ENCODE measurements at places on chromosomes 2 and 18.

GRCh38 chr2:165440367-165440766, 29.1 kb upstream of the CSRNP3 start:
- peak; percentile 8 for DNase-seq

DNA sequence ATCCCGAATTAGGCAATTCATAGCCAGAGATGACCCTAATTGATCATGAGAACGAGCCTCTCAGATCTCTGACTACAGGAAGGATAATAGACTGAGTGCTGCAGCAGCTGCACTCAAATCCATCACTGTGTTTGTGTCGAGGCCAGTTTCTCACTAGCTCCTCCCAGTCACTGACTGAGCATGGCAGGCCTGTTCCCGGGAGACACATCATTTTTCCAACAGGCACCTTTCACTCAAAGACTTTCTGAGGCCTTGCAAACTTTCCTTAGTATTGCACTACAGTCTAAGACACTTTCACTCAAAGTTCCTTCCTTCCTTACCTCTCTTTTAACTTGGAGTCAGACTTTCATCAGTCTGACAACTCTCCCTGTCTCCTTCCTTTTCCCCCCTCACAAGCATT, 13.7 kb downstream of the SOS1 start:
- peak; percentile 72 for DNase-seq

DNA sequence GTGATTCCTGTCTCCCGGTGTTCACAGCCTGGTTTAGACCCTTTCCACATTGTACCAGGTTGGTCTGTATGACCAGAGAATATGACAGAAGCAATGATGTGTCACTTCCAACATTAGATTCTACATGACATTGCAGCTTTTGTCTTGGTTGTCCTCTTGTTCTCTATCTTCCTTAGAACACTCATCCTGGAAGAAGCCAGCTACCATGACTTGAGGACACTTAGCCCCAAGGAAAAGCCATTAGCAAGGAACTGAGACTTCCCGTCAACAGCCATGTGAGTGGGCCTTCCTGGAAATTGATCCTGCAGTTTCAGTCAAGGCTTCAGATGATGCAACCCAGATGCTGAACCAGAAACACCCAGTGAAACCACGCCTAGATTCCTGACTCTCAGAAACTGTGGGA, 143.3 kb downstream of the MREG start:
- DNase-seq: no peak

DNA sequence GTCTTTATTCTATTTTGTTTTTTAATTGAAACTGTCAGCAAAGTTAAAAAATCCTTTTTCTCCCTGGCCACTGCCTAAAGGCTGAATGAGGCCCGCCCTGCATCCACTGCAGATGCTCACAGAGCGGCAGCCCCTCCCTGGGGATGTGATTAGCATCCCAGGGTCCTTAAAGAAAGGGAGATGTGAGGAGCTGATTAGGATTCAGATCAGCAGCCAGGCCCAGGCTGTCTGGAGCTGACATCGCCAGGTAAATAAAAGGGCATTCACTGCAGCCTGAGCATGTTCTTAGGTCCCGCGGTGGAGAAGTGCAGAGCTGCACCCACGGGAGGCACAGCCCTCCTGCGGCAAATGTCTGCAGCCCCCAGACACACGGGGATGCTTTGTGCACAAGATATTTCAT, 83.8 kb downstream of the LONRF2 start:
- DNase-seq: no peak

DNA sequence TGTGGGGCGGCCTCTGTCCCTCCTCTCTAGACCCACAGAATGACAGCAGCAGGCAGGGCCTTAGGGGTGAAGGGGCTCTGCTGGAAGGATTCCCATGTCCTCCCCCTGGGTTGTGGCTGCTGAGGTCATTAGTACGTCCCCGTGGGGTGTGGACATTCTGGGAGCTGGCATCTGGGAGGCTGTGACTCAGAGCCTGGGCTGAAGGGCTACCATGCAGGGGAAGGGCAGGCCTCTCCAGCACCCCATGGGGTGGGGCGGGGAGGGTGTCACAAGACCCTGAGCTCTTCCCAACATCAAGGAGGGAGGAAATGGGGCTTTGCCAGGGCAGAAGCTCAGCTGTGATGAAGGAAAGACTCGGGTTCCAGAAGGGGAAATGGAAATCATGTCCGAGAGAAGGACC, 105.8 kb upstream of the SMAD2 start:
- no peak for DNase-seq

GRCh38 chr2:100246163-100247145, 75.8 kb downstream of the LONRF2 start:
- peak; percentile 54 for DNase-seq

GRCh38 chr2:65737452-65738011, 305.1 kb upstream of the SPRED2 start:
- DNase-seq: no peak

DNA sequence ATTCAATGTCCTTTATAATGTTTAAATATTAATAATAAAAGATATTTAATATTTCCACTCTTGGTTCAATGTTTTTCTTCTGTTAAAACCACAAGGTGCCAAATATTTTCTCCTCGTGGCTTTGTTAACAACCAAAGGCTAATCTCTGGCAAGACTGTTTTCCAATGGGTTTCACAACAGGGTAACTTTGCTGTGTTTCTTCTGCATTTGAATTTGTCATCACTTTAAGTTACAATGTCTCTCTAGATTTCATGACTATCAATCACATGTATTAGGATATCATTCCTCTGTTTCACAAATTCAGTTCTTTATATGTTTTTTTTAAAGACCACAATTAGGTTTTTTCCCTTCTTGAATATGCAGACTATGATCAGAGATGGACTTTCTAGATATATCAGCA, 469.8 kb upstream of the ACVR2A start:
- no peak for DNase-seq

GRCh38 chr18:77079954-77080682, 52.5 kb downstream of the MBP start:
- no peak for DNase-seq

DNA sequence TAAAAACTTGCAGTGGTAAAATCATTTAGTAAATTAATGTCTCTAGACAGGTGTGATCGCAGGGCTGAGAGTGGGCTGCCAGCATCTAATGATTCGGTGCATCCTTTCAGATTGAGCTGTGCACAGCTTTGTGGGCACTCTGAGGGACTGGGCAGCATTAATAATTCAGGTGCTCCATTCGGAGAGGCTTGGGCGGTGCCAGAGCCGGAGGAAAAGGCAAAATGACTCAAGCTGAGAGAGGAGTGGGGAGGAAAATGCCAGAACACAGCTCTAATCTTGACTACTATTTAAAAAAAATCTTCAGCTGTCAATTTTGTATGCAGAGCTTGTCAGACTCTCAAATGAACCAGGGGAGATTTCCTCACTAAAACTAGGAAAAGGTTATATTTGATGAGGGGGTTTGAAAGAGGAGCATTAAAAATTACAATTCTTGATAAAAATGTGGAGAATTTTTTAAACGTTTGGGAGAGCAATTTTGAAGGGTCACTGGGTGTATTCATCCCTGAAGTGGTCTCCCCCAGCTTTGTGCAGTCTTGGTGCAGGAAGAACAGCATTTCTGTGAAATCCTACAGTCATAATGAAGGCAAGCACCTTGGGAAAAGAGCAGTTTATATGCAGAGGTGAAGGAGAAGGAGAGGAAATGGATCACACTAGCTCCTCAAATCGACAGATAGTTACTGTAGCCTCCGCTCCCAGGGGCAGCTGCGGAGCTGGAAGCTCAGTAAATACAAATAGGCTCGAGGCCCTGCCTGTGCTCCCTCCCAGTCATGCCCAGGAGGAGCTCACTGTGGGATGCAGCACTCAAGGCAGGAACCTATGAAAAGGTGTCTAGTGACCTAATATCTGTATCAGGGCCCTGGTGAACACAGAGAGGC, 535.4 kb upstream of the RAB6C start:
- DNase-seq: no peak

DNA sequence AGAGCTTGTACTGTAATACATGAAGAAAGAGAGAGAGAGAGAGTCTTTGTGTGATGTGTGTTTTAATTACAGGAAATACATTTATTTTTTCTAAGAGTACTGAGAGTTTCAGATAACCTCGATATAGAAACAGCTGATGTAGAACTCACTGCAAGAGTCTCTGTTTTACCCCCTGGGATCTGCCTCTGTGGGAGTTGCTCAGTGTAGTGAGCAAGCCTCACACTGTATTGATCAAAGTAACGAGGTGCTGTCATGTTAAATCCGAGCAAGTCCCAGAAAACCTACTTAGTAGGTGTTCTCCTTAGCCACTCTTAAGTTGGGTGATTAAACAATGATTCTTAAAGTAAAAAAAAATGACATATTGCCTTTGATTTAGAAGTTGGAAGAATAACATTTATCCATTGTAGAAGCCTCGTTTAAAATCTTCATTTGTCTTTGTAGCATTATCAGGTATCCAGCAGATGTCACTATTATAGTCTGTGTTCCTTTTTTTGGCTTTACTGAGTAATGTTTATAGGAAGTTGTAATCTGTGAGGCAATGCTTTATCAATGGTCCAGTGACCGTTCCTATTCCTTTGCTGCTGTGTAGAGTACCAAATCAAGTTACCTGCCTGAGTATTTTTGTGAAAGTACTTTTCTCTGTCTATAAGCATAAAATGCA, 219.0 kb downstream of the MYO3B start:
- no peak for DNase-seq

- no peak for DNase-seq
Observed at GRCh38 chr18:73232933-73233332, 365.1 kb upstream of the NETO1 start.

- DNase-seq: no peak
Observed at GRCh38 chr2:213015387-213016165, 135.8 kb downstream of the IKZF2 start.

DNA sequence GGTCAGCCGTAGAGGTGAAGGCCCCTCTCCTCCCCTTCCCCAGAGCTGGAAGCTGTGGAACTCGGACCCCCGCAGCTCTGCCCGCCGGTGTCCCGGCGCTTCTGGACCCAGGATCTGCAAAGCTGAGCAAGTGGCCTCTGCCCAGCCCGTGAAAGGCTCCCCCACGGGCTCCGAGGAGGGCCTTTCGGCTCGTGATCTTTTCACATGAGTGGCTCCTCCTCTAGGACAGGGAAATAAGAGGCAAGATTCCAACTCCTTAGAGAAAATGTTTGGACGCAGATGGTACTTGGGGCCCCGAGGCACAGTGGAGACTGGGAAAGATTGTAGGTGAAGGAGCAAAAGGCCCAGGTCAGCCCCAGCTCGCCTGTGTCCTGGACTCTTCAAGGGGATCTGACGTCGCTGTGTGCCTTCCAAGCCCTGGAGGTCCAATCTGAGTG, 48.2 kb upstream of the SP3 start:
- DNase-seq: no peak

GRCh38 chr2:20618468-20618885, 32.4 kb downstream of the HS1BP3 start:
- DNase-seq: no peak

GRCh38 chr18:79720359-79720733, 40.7 kb downstream of the CTDP1 start:
- DNase-seq: no peak

DNA sequence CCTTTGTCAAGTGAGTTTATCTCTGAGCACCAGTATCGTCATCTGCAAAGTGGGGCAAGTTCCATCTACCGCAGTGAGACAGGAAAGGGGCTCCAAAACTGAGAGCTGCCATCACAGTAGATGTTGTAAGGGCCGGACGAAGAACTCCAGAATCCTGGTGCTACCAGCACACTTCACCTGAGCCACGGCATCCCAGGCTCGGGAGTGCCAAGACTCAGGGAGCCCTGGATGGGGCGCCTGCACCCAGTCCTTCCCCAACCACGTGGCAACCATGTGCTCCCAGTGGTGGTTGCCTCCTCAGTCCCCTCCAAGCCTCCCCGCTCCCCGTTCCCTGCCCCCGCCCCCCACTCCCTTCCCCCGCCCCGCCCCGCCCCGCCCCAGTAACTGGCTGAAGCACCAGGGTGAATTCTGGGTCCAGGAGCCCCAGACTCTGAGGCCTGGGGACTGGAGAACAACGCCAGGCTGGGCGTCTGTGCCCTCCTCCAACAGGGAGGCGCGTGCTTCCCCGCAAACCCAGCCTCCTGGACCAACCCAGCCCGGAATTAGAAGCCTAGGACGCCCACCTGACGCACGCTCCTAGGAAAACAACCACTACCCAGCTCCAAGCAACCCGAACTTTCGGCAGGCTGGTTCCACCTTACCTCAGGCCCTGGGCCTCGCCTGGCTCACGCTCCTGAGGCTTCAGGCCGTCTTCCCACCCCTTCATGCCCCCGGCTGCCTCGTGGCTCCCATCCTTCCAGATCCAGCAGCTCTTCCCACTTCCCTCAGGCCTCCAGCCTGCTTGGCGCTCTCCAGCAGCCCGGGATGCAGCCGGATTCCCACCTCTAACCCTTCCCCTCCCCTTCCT, 67.6 kb downstream of the LAMA3 start:
- no peak for DNase-seq

DNA sequence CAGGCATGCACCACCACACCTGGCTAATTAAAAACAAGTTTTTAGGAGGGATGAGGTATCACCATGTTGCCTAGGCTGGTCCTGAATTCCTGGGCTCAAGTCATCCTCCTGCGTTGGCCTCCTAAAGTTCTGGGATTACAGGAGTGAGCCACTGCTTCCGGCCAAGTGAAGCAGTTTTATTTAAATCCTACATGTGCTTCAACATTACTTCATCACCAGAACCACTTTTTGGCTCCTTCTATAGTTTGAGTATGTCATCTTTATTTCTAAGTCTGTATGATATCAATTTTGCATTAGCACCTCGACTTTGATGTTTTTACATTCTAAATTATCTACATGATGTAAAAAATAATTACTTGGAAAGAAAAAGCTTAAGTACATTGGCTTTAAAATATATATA, 144.3 kb downstream of the FMNL2 start:
- DNase-seq: no peak

GRCh38 chr18:63970809-63971205, 926 bp downstream of the SERPINB8 start:
- peak; percentile 33 for DNase-seq

- DNase-seq: no peak
Observed at GRCh38 chr18:22432657-22433137, 15.0 kb upstream of the CTAGE1 start.

GRCh38 chr2:201633661-201634249, 9.5 kb downstream of the TMEM237 start:
- DNase-seq: no peak

DNA sequence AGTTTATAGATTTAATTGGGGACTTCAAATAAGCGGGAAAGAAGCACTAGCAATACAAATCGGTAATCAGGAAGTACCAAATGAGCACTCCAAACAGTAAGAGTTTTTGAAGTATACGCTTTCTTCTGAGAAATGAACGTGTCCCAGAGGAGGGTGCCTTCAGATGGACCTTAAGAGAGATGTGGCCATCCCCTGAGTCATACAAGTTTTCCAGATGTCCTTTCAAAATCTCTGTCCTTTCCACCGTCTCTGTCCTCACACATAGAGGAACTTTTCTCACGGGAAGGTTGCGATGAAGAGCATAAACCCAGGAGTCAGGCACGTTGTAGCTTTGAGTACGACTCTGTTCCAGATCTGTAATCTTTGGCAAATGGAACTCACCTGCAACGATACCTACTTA, 1.7 kb upstream of the SMAD2 start:
- DNase-seq: no peak

GRCh38 chr2:95700519-95700918, 108.7 kb downstream of the TRIM43 start:
- peak; percentile 45 for DNase-seq

All from Ammon's horn (tissue), 1 donor.